ENCODE measurements at places on chromosomes 6 and 20.

DNA sequence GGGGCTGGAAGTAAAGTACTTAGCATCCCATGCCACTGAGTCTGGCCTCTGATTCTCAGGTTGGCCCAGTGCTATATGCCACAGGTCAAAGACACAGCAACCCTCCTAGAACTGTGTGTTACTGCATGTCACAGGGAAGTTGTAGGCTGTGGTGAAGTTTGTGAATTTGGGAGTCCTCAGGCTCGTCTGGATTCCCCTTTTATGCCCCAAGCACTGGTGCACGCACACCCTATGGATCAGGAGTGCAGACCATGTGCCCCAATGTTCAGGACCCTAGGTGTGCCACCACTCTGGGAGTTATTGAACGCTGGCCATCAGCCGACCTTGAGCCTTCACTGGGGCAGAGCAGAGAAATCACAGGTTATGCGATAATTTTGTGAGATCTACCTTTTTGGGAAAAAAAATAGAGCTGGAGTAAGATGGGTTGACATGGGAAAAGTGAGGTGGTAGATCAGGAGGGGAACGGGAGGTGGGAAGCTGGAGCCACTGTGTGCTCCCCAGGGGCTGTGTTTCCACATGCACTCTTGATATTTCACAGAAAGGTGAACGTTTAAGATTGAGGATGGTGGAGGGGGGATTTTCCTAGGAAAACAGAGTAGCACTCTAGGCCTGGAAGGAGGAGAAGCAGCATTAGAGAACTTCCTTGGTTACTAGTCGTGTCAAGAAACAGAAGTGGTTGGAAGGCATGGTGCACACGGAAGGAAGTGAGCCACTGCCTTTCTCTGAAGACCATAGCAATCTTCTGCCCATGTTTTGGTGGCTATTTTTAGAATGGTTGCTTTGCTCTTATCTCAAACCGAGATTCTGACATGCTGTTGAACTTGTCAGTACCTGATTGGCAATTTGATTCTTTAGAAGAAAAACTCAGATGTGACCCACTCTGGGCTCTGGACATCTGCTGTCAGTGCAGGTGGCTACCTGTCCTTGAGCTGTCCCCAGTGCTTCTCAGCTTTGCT is 44.1 kb downstream of the DUSP22 start:
- no peak for ATAC-seq

- no peak for ATAC-seq
Observed at GRCh38 chr6:7802662-7803061, 76.8 kb downstream of the BMP6 start.

- peak; percentile 34 for ATAC-seq
Observed at GRCh38 chr6:51753635-51754034, 333.8 kb downstream of the PKHD1 start.

DNA sequence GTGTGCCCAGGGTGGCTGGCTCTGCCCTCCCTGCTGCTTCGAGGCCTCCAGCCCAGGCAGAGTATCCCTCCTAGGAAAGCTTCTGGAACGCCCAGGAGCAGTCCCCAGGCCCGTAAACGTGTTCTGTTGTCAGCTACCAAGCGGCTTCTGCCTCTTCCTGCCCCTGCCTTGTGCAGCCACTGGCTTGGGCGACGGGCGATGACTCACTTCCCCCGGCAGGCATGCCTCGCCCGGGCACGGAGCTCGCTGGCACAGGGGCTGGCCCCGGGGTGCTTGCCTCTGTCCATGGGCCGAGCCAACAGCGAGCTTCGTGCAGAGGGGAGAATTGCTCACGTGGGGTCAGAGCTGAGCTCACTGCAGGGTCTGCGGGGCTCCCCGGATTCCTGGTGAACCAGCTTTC is 86.7 kb upstream of the THBS2 start:
- peak; percentile 98 for ATAC-seq

DNA sequence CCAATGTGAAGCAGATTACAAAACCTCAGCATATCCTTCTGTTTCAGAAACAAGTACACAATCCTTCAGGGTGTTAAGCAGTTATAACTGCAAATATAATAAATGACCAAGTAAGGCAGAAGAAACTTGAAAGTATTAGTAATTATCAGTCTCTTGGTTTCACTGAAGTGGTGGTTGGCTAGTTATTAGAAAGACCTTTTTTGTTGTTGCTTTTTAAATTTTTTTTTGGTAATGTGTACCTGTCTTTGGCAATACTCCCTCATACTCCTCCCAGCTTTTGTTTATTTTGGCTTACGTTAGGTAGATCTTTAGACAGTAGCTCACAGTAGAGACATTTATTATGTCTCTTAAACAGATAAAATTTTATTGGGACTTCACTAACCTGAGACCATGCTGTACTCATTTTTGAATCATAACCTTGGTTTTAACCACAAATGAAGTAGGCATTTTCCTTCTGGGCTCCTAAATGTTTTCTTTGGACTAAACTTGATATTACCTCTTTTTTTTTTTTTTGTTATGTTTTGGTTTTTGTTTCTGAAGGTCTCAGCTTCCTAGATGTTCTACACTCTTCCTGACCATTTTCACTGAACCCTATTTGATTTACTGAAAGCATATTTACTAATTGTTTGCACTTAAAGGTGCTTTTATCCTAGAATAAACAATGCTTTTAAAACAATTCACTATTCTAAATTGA is 6.4 kb downstream of the CD2AP start:
- ATAC-seq: peak; percentile 23

GRCh38 chr6:139336488-139336887 is 38.0 kb downstream of the CITED2 start:
- ATAC-seq: no peak

DNA sequence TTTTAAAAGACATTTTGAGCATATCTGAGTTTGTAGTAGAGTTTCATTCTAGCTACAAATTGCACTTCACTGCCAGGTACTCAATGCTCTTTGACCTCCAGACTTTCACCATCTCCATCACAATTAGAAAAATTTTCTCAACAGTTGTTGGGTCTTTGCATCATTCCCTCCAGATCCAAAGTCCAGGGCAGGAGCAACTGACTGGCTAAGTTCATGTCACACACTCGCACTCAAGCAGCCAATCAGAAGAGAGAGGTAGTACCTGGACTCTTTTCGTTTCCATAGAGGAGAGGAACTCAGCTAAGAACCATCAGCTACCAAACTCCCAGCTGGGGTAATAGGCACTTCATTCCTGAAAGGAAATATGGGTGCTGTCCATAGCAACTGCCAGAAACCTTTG is 9.0 kb downstream of the SPINT3 start:
- ATAC-seq: no peak

DNA sequence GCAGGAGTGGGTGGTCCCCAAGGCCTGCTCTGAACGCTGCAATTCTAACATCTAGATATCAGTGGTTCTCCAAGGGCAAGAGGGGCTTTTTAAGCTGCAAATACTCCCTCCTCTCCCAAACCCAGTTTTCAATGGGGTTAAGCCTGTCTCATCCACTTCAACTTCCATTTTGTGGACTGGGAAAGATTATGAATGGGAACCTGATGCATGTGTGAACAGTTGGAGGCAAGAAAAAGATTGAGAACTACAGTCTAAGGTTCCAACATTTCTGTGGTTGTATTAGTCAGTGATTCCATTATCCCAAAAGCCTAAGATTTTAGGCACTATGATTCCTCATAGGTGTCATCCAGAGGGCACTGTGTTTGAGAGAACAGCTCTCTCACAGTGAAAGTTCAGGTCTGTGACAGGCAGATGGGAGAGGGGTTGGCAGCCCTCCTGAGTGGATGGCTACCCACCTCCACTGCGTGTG is 53.7 kb downstream of the HNF4A start:
- no peak for ATAC-seq

GRCh38 chr6:37580176-37580955 is 80.7 kb upstream of the CCDC167 start:
- ATAC-seq: no peak

GRCh38 chr6:9482030-9482738 is 932.7 kb downstream of the TFAP2A start:
- peak; percentile 98 for ATAC-seq

- ATAC-seq: no peak
Observed at GRCh38 chr20:36279776-36280175, 26.4 kb upstream of the DLGAP4 start.

DNA sequence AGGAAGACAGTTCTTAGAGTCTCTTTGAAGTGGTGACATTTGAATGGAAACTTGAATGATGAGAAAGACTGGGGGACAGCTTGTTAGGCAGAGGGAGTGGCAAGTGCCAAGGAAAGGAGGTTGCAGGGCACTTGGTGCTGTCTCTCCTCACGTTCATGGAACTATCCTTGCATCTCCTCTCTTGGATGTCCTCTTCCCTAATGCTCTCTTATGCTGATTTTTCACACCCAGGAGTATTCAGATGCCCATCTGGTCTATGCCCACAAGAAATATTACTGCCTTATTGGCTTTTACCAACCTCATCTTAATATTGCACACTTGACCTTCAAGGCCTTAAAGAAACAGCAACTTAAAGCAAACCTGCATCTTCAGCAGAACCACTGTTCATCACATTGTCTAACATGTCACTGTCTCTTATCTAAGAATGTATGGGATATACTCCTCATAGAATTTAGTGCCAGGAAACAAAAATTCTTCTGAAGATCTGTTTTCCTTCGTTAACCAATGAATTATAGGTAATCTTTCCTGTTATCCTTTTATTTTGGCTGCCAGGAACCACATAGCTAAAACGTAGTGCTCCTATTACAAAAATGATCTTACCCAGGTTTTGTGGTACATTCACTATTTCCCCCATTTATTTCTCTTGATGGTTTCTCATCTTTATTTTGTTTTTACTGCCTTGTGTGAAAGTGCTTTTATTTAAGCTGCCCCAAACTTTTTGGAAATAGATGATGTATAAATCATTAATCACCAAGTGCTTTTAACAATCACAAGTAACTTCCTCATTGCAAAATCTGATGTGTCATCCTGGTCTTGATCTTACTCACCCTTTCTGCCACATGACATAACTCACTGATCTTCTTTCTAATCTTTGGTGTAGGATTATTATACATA is 12.8 kb downstream of the RGS17 start:
- ATAC-seq: peak; percentile 60

DNA sequence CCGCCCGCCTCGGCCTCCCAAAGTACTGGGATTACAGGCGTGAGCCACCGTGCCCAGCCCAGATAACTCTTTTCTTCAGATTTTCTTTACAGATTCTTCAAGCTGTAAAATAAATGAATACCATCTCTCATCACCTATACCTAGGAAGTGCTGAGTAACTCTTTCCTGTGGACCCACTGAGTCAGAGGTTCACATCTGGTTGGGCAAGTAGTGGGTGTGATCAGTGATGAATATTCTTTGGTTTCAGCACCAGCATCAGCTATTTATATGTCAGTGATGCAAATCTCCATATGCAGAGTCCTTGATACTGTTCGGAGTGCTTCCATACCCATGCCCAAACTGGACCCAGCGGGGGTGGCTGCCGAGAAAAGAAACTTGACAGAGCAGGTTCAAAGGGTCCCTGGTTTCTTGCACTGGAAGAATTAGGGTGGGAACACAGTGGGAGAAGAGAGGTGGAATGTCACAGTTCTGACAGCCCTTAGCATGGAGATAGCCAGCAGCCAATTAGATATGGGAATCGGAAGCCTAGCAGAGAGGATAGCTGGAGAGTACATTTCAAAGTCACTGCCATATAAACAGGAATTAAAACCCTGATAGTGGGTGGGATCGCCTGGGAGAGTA is 64.9 kb upstream of the DDR1 start:
- no peak for ATAC-seq

DNA sequence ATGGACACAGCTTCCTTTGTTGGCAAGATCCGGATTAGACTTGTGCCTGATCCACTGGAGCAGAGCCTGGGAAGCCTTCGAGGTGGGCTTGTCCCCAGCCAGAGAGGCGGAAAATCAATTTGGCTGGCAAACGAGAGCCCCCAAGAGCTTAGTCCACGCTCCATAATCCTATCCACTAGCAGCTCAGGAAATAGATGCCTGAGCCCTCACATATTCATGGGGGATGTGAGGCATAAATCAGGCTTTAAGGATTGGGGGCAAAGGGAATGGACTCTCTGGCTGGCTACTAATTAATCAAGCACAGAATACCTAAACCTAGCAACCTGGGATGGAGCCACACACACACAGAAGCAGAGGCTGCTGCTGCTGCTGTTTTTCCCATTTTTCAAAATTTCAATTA is 137.9 kb downstream of the PKHD1 start:
- ATAC-seq: no peak

- no peak for ATAC-seq
Observed at GRCh38 chr20:63004607-63005364, 2.0 kb downstream of the BHLHE23 start.

DNA sequence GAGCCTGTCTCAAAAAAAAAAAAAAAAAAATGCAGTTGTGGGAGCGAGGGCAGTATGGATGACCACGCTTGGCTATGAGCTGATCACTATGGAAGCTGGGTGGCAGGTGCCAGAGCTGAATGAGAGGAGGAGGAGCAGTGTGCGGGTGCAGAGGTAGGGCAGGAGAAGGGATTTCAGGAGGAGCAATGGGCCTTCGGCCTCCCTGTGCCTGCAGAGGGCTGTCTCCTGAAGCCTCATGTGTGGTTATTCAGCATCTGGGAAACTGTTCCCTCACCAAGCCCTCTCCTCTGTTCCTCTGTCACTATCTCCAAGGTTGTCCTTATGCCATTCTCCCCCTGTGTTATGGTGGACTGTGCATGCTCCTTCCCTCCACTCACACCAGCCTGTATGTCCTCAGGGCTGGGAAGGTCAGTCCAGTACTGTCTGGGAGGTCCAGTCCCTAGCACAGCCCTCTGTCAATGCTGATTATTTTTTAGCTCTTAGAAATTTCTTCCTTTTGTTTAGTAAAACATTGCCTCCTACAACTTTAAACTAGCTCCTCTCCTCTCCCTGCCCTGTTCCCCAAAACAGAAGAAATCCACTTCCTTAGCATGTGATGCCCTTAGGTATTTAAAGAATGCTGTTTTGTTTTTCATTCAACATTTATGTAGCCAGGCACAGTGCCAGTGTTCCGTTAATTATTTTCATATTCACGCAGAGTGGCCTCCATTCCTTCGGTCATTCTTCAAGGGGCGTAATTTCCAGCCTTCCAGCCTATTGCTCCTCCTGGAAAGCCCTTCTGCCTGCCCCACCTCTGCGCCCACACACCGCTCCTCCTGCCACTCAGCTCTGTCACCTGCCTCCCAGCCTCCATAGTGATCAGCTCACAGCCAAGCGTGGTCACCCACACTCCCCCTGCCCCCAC is 48.9 kb downstream of the CNBD2 start:
- ATAC-seq: peak; percentile 88

GRCh38 chr6:78618970-78619369 is 248.4 kb upstream of the IRAK1BP1 start:
- no peak for ATAC-seq

DNA sequence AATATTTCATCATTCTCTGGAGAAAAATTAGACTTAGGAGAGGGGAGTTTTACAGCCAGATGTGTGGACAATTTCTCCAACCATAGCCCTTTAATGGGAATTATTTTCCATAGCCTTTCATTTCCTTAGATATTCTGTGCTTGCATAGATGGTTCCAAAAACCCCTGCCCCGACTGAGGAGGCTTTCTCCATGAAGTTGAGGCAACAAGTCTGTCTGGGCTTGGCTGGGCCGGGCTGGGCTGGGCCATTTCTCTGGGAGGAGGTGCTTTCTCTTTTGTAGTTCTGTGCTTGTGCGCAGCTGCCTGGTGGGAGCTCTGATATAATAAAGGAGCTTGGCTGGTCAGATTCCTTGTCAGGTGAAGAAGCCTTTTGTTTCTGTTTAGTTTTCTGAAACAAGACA is 71.4 kb downstream of the SOBP start:
- ATAC-seq: no peak

Data from SK-N-SH treated with all-trans-retinoic acid at 6 μM for 48 hours (cell line).